H9 (cell line): ENCODE measurements at places on chromosomes 1 and 21. TPM values are rescaled to one million over a fixed set of nuclear protein-coding genes. Genes with fewer than 3 reads are reported as not detected.

DNA sequence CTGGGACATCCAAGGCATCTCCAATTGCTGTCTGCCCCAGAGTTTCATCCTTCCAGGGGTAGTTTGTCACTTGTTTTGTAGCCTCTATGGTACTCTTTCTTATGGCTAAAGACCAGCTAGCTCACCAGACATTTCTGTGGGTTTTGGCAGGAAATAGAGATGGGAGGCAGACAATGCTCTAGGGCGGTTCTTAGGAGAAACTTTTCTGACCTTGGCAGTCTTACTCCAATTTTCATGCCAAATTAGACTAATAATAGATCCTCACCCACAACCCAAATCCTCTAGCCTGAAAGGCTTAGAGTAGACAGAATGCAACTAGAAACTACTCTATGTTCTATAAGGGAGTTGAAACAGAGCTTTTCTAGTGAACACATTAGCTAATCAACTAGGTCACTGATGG is 69.8 kb downstream of the LRIG2 start:
- H3K4me3 ChIP-seq: no peak overlapping the region
- H3K27ac ChIP-seq: no peak overlapping the region
- peaks cover 4% of the 10 kb centered on the region; the same call in 1 of the 2 replicates for H3K4me1 ChIP-seq
- H3K36me3 ChIP-seq: no peaks in the 10 kb centered on the region
- no peak for DNase-seq
- no peaks in the 10 kb centered on the region for H3K27me3 ChIP-seq

DNA sequence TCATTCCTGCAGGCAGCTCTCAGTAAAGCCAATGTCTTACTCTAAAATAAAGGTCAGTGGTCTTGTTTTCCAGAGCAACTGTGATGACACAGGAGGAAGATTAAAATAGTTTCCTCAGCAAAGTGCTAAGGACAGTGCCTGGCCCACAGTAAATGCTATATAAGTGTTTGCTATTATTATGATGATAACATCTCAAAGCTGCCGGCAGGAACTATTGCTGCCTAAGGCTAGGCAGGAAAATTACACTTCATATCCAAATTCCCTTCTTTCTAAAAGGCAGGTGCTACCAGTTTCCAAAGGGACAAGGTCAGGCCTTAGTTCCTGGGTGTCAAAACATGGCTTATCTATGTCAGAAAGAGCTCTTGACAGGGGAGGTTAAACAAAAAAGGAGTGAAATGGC is 401.3 kb downstream of the HHAT start:
- DNase-seq: no peak
- no peak overlapping the region for H3K27ac ChIP-seq
- no peak overlapping the region for H3K4me3 ChIP-seq
- H3K27me3 ChIP-seq: no peaks in the 10 kb centered on the region
- no peaks in the 10 kb centered on the region for H3K36me3 ChIP-seq
- H3K4me1 ChIP-seq: no peaks in the 10 kb centered on the region

DNA sequence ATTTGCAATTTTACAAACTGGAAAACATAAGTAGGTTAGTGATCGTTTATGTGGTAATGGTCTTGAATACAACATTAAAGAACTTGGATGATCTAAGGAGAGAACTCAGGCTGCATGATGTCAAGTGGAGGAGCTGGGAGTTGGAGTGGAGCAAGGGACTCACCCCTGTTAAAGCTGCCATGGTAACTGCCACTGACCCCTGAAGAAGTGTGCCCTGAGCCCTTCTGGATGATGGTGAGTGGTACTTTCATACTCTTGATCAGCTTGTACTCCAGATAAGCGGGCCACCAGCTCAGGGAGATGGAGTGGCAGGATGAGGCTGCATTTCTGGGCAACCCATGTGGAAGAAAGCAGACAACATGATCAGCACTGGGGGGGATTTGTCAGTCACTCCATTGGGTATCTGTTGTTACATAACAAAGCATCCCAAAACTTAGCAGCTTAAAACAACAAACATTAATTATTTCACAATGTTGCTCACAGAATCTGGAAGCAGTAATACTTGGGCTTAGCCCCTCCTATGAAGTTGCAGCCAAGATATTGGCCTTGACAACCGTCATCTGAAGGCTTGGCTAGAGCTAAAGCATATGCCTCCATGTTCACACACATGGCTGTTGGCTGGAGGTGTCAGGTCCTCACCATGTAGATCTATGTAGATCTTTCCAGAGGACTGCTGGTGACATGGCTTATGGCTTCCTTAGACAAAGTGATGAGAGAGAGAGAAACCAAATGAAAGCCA is 213.8 kb downstream of the DUSP10 start:
- DNase-seq: no peak
- H3K4me3 ChIP-seq: no peak overlapping the region
- no peak overlapping the region for H3K27ac ChIP-seq
- no peaks in the 10 kb centered on the region for H3K36me3 ChIP-seq
- H3K27me3 ChIP-seq: no peaks in the 10 kb centered on the region

- DNase-seq: no peak
- H3K4me1 ChIP-seq: no peaks in the 10 kb centered on the region
- no peaks in the 10 kb centered on the region for H3K36me3 ChIP-seq
- no peak overlapping the region for H3K27ac ChIP-seq
Measured at GRCh38 chr21:41783476-41784180, 16.8 kb upstream of the RIPK4 start.

Gene ADAMTS4
- total RNA-seq: 7.0 and 9.1 TPM in 2 replicates

Gene LCA5L
- 0.46 and 0.50 TPM in 2 replicates for total RNA-seq

GRCh38 chr1:228866468-228866867 is 131.2 kb downstream of the RHOU start:
- H3K4me3 ChIP-seq: no peak overlapping the region
- peaks cover 9% of the 10 kb centered on the region; the same call in 1 of the 2 replicates for H3K4me1 ChIP-seq
- H3K27me3 ChIP-seq: no peaks in the 10 kb centered on the region

- no peak overlapping the region for H3K27ac ChIP-seq
- H3K36me3 ChIP-seq: no peaks in the 10 kb centered on the region
- DNase-seq: no peak
- no peaks in the 10 kb centered on the region for H3K4me1 ChIP-seq
- no peak overlapping the region for H3K4me3 ChIP-seq
Measured at GRCh38 chr1:115062542-115063004, 26.7 kb downstream of the TSPAN2 start.
